OCI-M1 (cell line): ENCODE measurements at places on chromosomes 3 and 15.
A peak's percentile ranks its signal among the peaks of the same experiment; 100 is the strongest.

- no peak for DNase-seq
Measured at GRCh38 chr15:75335313-75335704, 554 bp upstream of the COMMD4 start.

- peak; percentile 47 for DNase-seq
Measured at GRCh38 chr15:83064859-83065258, 2.2 kb downstream of the BTBD1 start.

GRCh38 chr15:95990833-95991232 lies 339.7 kb upstream of the NR2F2 start:
- DNase-seq = no peak

DNA sequence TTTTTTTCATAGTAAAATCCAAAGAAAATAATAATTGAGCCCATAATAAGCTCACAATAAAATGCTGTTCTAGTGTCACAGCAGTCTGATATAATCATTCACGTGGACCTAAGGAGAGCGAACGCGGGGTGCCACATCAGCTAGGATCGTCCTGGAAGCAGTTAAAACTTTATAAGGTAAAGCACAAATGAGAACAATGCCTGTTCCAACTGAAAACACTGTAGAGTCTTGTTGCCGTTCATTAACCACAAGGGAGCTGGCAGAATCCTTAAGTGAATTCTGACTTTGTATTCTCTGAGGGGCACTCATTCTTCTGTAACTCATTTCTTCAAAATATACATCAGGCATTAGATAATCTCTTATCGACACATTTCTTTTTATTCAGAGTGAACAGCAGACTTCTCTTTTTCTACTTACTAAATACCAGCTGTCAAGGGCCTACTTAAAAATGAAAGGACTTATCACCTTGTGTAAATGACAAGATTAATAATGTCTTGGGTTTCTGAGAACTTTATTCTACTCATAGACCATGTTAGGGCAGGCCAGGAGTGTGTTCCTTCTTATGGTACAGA lies 524.6 kb downstream of the MECOM start:
- peak; percentile 28 for DNase-seq

- DNase-seq = no peak
Measured at GRCh38 chr3:50193286-50193685, 1.9 kb downstream of the GNAT1 start.

GRCh38 chr15:78679089-78679511 lies 38.1 kb upstream of the CHRNB4 start:
- DNase-seq = no peak

DNA sequence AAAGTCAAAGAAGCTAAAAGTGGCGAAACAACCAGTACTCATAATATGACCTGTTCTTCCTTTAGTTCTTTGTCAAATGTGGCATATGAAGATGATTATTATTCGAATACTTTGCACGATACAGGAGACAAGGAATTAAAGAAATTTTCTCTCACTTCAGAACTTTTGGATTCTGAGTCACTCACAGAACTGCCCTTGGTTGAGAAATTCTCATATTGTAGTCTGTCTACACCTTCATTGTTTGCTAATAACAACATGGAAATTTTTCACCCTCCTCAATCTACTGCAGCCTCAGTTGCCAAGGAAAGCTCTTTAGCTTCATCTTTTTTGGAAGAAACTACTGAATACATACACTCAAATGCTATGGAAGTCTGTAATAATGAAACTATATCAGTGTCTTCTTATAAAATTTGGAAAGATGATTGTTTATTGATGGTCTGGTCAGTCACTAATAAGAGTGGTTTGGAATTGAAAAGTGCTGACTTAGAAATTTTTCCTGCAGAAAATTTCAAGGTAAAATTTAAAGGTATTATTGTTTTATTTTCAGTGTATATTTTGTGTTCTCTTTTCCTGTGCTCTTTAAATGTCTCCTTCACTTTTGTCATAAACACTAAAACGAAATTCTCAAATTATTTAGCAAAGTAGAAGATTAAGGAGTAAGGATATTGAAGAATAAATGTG lies 89.0 kb downstream of the AP4E1 start:
- no peak for DNase-seq

DNA sequence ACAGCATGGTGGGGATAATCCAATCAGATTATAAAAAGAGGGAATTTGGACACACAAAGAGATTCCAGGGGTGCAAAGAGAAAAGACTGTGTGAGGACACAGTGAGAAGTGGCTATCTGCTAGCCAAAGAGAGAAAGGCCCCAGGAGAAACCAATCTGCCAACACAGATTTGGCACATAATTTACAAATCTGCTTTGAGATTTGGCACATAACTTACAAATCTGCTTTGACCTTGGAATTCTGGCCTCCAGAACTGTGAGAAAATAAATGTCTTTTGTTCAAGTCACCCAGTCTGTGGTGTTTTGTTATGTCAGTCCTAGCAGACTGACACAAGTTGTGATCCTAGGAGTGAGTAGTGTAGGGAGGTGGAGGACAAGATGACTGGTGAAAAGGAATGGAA lies 3.5 kb upstream of the TM4SF18 start:
- no peak for DNase-seq

DNA sequence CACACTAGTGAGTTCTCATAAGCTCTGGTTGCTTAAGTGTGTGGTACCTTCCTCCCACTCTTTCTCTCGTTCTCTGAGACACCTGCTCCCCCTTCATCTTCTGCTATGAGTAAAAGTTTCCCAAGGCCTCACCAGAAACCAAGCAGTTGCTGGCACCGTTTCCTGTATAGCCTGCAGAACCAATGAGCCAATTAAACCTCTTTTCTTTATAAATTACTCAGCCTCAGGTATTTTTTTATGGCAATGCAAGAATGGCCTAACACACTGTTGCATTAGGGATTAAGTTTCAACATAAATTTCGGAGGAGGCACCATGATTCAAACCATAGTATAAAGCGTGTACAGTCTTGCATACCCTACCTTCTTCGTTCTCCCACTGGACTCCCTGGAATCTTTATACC lies 252.3 kb upstream of the CHRM5 start:
- no peak for DNase-seq

DNA sequence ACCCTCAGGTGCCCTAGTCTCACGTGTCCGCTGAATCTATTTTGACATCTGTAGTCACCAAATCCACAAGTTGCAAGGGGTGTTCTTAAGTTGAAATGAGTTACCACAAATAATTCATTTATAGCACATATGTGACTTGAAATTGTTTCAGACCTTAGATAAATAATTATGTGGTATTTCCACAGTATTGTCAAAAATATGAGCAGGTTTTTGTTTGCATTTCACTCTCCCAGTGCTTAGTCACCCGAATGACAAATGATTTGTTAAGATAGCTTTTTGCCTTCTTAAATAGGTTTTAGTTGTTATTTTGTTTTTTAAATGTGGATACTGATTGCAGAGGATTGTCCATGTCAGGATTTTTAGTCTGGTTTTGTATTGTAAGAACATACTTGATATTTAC lies 2.6 kb downstream of the MFSD1 start:
- DNase-seq = no peak

DNA sequence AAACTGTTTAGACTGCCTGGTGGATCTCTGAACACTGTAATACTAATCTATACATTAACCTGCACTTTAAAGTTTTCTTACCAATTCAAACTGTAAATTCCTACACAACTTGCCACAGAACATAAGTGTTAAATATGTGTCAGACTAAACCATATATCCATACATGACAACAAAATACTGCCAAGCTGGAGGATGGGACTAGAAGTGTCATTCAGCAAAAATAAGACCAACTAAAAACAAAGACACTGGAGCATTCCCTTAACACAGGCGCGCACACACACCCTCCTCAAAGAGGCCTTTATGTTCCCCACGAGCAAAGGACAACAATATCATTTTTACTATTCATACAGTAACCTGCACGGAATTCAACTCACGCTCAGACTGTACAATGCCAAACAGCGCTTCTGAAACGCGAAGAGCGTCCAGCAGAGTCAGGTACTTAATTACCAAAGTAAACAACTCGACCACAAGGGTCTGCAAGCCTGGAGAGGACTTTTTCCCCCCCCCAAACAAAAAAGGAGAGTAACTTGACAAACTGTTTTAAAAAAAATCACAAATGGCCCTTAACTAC lies 1.1 kb downstream of the DCUN1D1 start:
- DNase-seq = peak; percentile 47

GRCh38 chr3:168213920-168214319 lies 118.2 kb upstream of the GOLIM4 start:
- DNase-seq = peak; percentile 72

- DNase-seq = no peak
Measured at GRCh38 chr3:71503525-71504249, 79.8 kb downstream of the FOXP1 start.

DNA sequence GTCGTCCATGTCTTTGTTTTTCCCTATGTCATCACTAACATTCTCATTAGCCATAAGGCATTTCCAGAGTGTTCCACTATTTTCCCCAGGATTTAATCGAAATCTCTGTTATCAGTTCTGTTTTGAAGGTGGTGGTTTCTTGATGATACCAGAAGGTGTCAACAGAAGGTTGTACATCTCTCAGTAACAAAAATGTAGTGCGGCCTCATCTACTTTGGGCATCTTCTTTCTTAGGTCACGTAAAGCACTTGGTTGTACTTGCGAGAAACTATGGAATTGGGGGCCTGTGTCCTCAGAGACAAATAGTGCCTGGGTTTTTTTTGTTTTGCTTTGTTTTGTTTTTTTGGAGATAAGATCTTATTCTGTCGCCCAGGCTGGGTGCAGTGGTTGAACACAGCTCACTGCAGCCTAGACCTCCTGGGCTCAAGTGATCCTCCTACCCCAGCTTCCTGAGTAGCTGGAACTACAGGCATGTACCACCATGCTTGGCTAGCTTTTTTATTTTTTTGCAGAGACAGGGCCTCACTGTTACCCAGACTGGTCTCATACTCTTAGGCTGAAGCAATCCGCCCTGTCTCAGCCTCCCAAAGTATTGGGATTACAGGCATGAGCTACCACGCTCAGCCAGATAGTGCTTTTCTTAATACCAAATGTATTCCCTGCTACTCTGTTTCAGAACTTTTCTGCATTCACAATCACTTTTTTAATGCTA lies 61.2 kb upstream of the FURIN start:
- no peak for DNase-seq

GRCh38 chr15:41772720-41773331 lies 1.5 kb upstream of the MAPKBP1 start:
- DNase-seq = peak; percentile 83

- peak; percentile 73 for DNase-seq
Measured at GRCh38 chr3:57164657-57165573, at the start of gene IL17RD. IL17RD (minus strand) TSS chr3:57165353; CDS start chr3:57165286, 67 bp downstream.

DNA sequence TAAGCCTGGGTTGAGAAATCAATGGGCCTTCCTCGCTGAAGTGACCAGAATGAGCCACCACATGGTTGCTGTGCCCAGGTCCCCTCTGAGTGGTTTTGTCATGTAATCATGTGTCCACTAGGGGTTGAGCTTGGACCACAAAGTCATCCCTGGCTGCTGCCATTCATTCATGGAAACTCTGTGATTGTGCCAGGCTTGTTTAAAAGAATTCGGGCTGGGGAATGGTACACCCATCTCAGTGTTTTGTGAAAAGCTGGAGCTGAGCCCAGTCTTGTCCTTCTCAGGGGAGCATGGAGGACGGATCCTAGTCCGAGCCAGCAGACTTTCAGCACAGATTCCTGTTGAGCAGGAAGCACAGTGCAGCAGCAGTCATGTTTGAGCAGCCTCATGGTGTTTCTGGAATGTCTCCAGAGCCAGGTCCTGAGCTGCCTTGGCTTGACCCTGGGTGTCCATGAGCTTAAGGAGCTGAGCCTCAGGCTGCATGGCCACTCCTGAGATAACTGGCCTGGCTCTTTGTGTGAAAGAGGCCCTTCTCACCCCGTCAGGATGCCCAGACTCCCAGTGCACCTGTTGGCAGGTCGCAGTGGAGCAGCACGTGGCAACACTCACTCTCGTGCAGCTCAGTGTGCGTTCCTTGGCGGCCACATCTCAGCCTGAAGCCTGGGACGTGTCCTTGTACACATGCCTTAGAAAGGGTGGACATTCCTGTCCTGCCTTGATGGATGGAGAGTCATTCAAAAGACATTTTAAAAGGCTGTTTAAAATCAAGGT lies 260.3 kb upstream of the TPM1 start:
- DNase-seq = peak; percentile 74

GRCh38 chr3:132624790-132625189 lies 27.7 kb downstream of the ACKR4 start:
- DNase-seq = no peak

GRCh38 chr15:68586274-68586961 lies 7.6 kb downstream of the CORO2B start:
- no peak for DNase-seq

DNA sequence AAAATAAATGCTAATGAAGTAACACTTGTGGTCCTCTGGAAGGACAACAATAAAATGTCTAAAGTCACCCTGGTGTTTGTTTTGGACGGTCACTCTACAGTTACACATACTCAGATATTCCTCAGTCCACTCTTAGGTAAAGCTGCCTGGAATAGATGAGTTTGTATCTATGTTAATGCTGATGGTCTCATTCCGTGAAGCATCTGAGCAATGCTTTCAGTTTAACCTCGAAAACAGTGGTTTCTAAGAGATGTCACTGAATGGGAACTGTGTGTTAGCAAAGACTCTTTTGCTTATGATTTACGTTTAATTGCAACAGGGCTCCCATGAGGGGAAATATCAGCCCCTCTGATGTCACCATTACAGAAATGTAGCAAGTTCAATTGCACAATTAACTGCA lies 49.1 kb downstream of the FBN1 start:
- DNase-seq = no peak

DNA sequence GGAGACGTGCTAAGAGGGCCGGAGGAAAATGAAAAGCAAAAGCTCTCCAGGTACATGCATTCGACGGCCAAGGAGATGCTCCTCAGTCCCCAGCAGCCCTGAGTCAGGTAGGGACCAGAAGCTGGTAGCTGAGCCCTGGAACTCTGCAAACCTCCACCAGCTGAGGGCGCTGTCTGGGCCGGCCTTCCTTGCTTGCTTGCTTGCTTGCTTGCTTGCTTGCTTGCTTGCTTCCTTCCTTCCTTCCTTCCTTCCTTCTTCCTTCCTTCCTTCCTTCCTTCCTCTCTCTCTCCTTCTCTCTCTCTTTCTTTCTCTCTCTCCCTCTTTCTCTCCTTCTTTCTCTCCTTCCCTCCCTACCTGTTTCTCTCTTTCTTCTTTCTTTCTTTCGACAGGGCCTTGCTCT lies 94.6 kb upstream of the RASGRF1 start:
- DNase-seq = peak; percentile 58

DNA sequence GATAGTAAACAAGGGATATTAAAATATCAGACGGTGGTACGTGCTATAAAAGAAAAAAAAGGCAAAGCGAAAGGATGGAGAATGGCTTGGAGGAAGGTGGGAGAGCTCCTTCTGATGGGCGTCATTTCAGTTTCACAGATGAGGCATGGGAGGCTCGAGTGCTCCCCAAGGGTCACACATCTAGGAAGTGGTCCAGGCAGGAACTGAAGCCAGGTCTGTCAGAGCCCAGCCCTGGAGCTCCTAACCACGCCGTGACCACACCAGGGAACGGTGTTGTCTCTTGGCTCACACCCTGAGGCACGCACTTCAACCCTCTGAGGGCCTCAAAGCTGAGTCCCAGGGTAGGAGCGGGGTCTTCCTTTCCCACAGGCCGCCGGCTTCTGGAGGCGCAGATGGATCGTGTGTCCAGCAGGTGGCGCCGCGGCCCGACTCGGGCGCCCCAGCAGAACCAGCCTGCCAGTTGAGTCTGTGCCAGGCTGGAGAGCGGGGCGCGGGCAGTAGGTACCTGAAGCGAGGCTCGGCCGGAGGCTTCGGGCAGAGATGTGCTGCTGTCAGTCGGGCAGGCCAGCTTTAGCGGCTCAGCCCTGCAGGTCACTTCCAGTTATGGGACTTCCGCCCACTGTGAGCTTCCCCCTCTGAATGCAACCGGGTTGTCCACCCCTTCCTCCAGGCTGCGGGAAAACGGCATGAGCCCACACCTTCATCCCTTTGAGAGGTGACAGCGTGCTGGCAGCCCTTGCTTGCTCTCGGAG lies 68.1 kb downstream of the SLC6A1 start:
- DNase-seq = peak; percentile 70
